Heart right ventricle (tissue), 16 donors: ENCODE measurements at places on chromosomes 11 and 22. TPM values are rescaled to one million over a fixed set of nuclear protein-coding genes. Genes with fewer than 3 reads are reported as not detected.

The SLC7A4 gene
- 0.07 TPM for polyA plus RNA-seq

The ASPHD2 gene
- 0.19 TPM for polyA plus RNA-seq

The SOX10 gene
- 1.8 TPM for polyA plus RNA-seq

The PLEKHA7 gene
- polyA plus RNA-seq, result 15.3 TPM

The VPREB1 gene
- not detected for polyA plus RNA-seq

The MS4A6A gene
- polyA plus RNA-seq, result 25.6 TPM

The EXPH5 gene
- polyA plus RNA-seq, result 0.51 TPM
